Fibroblast of skin of right quadriceps (primary cell): ENCODE measurements at places on chromosomes 13 and 19.
A peak's percentile ranks its signal among the peaks of the same experiment; 100 is the strongest.

GRCh38 chr19:17107546-17108452 lies 32.2 kb downstream of the MYO9B start:
- DNase-seq = peak; percentile 96

DNA sequence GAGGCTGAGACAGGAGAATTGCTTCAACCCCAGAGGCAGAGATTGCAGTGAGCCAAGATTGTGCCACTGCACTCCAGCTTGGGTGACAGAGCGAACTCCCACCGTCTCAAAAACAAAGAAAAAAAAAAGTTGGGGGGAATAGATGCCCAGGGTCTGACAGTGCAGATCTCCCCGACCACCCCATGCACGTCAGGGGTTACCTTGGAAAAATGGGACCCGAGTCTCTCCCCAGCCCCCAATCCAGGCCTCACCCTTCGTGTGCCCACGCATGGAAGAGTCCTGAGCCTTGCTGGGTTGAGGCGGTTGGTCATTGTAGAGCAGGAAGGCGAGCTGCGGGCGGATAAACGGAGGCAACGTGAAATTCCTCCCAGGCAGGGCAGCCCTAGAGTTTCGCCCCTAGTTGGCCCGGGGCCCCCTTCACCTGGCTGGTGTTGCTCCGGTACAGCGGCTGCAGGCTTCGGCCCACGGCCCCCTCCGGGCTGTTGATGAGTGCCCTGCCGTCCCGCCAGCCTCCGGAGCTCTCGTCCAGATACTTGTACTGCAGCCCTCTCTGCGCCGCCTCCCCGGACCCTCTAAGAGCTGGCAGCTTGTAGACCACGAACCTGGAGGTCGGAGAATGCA lies 588 bp downstream of the DNASE2 start:
- DNase-seq = no peak

GRCh38 chr19:49456326-49456725 lies 3.3 kb downstream of the ALDH16A1 start:
- no peak for DNase-seq

GRCh38 chr19:6103217-6103644 lies 7.1 kb downstream of the RFX2 start:
- DNase-seq = peak; percentile 88

- no peak for DNase-seq
Observed at GRCh38 chr19:50784710-50785109, 5.5 kb upstream of the ACP4 start.

GRCh38 chr19:46404055-46404752 lies 9.2 kb downstream of the CCDC8 start:
- peak; percentile 49 for DNase-seq

DNA sequence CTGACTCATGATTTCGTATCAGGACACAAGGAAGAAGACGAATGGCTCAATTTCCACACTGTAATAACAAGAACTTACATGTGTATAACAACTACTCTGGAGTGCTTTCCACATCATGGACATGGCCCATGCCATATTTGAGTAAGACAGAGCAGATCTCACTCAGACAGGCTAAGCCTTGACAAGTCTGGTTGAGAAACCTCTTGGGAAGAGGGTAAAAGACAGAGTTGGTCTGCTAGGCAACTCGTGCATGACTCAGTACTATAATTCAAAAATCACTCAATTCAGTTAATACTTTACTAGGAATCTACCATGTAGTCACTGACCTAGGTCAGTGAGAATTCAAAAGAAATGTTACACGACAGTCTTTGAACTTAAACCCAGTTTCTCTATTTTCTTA lies 5.7 kb upstream of the THSD1 start:
- peak; percentile 72 for DNase-seq

DNA sequence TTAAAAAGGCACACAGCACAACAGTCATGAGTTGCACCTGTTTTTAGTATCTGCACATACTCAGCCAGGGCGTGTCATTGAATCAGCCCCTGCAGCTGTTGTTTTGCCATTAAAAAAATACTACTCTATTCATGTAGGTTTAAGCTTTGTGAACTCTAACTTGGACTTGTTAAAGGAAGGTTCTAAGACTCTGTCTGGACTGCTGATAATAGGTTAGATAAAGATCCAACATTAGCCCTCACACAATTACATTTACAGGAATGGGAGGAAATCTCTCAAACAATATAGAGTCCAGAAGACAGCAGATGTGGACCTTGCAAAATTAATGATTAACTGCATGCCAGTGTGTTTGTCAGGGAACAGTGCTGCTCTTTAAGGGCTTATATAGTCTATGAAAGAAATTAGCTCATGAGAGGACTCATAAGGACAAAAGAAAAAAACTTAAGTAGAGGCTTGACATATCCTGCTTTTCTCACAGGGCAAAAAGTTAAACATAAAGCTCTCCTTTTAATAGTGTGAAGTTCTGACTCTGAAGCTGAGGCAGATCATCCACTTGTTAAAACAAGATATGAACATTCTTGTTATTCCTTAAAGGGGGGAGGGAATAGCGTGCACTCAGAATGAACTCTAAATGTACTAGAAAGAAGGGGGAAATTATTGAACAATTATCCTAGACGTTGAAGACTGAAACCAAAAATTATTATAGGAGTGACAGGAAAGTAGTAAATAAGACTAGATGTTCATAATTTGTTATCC lies 243.6 kb downstream of the NDFIP2 start:
- DNase-seq = no peak

DNA sequence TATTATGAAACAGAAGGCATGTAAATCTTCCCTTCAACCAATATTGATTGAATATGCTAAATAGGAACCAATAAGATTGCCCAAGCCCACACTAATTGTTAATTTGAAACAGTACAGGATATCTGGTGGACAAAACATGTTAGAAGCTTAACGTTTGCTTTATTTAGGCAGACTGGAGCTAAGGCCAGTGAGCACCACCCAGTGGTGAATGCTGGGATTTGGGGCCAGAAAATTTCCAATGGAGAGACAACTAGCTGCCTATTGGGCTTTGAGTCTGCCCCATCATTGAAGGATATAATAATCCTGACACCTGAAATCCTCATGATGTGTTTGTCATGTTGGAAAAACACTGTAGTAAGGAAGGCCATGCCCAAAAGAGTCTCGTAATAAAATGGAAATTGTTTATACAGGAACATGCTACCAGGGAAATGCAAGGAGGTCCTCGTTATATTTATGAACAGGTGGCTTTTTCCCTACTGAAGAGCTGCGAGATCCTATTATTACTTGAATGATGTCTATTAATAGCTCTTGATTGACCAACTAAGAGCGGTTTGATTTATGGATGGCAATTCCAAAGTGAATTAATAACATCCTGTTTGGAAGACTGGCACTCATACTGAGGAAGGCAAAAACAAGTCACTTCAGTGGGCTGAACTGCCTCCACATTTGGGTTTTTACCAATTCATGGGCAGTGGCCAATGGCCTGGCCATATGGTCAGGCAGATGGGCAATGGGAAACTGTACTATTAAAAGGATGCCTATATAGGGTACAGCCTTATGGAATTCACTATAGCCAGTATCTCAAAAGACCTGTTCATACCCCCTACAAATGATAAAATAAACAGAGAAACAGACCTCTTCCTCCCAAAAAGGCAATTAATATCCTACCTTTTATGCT lies 8.7 kb downstream of the SIGLECL1 start:
- DNase-seq = peak; percentile 4

- DNase-seq = peak; percentile 91
Observed at GRCh38 chr13:84645196-84646012, 763.1 kb upstream of the SLITRK1 start.

DNA sequence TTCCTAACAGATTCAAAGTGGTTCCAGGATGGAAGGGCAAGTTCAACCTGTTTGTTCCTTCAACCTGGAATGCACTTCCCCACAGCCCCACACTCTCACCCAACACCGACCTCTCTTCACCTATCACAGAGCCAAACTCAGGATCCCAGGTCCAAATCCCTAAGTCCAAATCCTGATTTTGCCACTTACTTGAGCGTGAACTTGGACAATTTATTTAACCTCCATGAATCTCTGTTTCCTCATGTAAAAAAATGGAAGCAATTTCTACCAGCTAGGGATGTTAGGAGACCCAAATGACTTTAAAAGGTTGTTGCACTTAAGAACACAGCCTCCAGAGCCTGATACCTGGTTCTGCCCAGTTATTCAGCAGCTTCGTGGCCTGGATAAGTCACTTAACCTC lies 5.4 kb upstream of the IGSF23 start:
- no peak for DNase-seq

DNA sequence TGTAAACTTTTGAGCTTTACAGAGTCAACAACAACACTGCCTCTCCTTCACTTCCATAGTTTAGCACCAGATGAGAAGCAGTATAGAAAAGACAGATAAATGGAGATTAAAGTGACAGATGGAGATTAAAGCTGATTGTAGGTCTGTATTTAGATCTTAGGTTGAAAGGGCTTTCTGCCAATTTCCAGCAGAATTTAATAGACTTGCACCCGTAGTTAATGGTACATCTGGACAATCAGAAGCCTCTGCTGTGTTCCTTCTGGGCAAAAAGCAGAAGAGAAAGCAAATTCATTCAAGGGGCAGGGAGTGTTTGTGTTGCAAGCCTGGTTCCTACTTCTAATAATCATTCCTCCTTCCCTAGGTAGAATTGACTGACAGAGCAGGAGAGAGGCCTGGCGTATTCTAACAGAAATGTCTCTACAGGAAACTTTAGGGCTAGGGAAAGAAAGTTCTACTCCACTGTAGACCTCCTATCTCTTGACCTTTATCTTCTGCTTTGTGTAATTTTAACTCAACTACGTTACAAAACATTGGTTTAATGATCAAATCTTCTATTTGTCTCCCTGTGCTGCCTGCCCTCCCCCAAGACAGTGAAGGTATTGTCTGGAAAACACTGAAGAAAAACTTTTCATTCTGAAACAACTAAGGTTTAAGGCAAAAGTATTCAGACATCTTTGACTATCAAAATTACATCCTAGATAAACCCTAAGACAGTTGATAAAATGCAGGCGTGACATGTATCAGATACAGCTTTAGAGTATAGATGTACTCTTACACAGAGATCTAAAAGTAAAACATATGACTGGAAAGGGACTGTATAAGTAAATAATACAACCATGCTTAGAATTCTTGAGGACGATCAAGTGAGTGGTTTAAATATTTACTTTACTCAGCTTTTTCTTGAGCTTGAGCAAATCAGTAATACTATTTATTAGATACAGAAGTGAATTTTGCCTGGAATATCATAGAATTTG lies 44.4 kb downstream of the GPC6 start:
- DNase-seq = no peak

GRCh38 chr13:23922005-23922932 lies 25.0 kb upstream of the C1QTNF9B start:
- peak; percentile 13 for DNase-seq

DNA sequence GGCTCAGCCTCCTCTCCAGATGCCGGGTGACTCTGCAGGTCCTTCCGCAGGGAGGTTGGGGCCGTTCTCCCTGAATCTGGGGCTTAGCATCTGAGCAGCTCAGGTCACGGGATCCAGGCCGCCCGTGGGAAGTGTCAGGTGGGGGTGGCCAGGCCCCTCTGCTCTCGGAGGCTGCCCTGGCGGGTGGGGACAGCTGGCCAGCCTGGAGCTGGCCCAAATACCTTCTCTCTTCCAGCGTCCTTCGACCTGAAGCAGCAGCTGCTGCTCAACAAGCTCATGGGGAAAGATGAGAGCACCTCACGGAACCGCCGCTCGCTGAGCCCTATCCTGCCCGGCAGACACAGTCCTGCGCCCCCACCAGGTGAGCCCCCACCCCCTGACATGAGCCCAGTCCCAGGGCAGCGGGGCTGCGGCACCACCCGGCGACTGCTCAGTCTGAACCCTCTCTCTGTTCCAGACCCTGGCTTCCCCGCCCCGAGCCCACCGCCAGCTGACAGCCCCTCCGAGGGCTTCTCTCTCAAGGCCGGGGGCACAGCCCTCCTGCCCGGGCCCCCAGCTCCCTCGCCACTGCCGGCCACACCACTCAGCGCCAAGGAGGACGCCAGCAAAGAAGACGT lies 19.1 kb downstream of the PEX11G start:
- no peak for DNase-seq

DNA sequence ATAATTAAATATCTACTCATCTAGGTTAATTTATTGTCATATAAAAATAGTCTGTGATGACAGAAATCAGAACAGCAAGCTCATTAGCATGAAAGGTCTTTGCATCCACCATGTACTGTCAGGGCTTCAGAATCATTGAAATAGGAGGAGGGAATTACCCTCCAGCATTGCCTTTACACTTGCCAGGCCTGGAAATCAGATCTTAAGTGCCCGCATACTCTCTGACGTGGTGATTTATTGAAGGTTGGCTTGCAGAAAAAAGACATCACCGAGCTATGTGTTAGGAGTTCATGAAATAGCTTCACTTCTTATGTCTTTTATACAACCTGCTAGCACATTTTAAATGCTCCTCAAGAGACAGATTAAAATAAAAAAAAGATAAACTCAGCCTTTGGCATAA lies 661.7 kb upstream of the SLITRK1 start:
- DNase-seq = no peak
